ENCODE measurements at places on chromosomes 7 and 10.

- no peak for DNase-seq
Measured at GRCh38 chr10:17430647-17431355, 23.6 kb downstream of the ST8SIA6 start.

GRCh38 chr10:98855403-98856189 lies 380.1 kb downstream of the HPSE2 start:
- DNase-seq, result no peak

GRCh38 chr7:27250557-27251070 lies 8.0 kb downstream of the EVX1 start:
- no peak for DNase-seq

- no peak for DNase-seq
Measured at GRCh38 chr7:84589012-84589411, 394.4 kb upstream of the SEMA3A start.

GRCh38 chr10:117967149-117967650 lies 79.5 kb downstream of the RAB11FIP2 start:
- DNase-seq, result no peak

DNA sequence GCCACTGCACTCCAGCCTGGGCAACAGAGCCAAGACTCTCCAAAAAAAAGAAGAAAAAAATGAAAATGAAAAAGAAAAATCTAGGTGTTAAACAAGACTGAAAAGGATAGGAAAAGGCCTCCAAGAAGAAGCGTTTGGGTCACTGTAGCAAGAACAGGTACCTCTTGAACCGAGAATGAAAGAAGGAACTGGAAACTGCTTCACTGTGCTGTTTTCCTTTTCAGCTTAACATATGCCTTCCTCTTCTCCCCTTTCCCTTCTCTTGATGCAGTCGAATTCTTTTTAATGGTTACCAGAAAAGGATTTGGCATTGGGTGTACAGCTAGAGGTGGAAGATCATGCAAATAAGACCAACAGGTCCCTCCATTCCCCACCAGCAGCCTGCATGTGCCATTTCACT lies 28.1 kb downstream of the LRRC4 start:
- DNase-seq, result no peak

DNA sequence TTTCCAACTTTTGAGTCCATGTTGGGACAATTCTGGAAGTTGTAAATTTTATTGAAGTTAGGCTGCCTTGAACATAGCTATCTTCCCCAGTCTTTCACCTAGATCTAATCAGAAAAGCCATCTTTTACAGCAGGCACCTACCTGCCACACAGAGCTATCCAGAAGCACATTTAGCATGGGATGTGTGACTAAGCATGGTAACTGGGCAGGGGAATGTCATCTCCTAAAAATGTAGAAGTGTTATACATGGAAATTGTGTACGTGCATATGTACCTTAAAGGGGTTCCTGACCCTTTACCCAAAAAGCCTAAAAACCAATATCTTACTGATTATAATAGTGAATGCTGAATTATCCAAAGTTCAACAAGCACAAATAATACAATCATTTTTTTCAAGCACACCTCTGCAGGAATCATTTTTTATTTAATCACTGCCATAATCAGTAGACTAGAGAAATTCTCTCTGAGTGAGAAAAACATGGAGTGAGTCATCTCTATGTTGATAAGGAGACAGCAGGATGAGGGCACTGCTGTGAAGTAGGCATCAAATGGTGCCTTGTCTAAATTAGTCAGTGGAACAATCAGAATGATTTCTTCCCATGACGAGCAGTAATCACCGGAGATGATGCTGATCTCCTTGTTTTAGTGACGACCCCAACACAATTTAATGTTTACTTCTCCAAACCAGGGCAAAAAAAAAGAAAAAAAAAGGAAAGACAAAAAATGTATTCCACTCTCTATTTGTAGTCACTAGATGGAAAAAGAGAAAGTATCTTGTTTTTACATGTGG lies 75.9 kb downstream of the SORBS1 start:
- DNase-seq, result no peak

- no peak for DNase-seq
Measured at GRCh38 chr7:148262721-148263229, 327.8 kb upstream of the C7orf33 start.

DNA sequence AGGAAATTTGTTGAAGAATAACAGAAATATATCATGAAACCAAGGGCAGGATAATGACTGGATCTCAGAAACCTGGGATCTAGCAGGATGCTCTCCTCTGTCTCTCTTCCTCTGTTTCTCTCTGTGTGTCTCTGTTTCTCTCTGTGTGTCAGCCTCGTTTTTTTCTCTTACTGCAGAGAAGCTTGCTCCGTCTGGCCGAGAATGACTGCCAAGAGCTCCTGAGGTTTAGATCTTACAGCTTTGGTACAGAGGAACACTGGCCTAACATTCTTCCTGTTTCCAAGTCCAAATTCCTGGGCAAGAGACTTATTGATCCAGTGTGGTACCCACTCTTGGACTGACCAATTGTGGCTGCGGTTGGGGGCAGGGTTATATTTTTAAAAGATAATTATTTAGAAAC lies 564.0 kb downstream of the XPNPEP1 start:
- no peak for DNase-seq

DNA sequence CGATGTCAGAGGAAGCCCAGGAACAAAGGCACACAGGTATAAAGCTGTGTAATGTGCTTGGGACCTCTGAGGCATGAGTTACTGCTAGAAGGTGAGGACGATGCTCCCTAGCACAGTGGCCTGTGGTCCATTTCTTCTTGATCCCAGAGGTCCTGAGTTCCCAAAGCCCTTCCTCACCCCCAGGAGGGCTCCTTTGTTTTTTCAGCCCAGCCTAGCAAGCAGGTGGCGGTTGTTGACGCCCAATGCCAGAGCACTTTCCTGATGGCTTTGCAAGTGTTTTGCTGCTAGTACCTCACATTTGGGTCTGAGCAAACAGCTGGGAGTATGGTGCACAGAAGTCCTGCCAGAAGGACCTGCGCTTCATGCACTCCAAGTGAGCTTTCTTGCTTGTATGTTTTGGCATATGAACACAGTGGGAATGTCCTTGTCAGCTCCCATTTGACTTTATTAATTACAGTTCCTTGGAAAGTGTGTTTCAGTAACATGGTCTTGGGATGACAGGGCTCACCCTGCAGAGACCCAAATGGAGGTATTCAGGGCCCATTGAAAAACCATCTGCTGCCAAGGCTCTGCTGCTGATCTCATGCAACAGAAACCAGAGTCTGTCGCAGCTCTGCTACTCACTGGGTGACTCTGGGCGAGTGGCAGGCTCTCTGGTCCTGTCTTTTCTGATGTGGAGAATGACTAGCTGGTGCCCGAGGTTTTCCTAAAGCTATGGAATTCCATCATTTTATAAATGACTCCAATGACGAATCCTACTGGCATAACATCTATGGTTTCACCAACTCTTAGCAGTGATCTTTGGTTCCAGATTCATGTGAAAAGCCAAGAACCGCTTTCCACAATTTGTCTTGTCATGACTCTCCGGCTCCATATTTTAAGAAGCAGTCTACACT lies 134.9 kb downstream of the ARID5B start:
- no peak for DNase-seq

DNA sequence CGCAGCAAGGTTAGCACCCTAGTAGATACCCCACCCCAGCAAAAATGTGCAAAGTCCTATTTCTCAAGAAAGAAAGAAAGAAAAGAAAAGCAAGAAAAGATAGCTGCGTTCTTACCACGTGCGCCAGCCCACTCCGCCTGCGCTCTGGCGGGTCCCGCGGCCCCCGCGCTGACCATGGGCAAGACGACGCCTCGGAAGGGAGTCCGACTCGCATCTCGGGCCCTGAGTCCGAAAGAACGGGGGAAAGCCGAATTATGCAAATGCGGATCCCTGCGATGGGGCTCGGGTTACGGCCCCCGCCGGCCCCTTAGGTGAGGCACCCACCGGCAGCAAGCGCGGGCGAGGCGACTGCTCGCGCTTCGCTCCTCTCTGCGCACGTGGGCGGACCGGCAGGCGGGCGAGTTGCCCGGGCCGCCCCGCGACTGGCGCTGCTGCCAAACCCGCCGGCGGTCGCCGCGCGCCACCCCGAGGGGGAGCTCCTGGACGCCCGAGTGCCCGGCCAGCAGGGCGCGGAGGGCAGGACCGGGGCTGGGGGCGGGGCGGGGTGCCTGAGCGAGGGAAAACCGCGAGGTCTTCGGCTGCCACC lies 2.4 kb upstream of the EGR2 start:
- no peak for DNase-seq

DNA sequence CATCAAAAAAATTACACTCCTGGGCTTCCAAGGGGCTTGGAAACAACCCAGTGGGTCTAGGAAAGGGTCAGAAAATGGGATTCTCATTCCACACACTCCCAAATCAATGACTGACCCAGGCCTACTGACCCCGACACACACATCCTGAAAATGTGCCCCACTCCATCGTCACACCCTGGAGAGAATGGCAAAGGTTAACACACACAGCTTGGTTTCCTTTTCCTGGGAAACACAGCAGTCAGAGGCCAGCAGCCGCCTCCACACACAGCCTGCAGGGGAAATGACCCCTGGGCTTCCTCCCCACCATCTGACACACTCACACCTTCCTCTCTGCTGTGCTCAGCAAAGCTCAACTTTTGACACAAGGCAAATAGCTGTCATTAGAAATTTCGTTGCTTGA lies 42.9 kb downstream of the SH3PXD2A start:
- no peak for DNase-seq

- no peak for DNase-seq
Measured at GRCh38 chr7:50353894-50354595, 49.5 kb downstream of the IKZF1 start.

- DNase-seq, result no peak
Measured at GRCh38 chr10:95552679-95553342, 8.4 kb downstream of the SORBS1 start.

- DNase-seq, result no peak
Measured at GRCh38 chr7:131898418-131898817, 342.0 kb upstream of the PODXL start.

DNA sequence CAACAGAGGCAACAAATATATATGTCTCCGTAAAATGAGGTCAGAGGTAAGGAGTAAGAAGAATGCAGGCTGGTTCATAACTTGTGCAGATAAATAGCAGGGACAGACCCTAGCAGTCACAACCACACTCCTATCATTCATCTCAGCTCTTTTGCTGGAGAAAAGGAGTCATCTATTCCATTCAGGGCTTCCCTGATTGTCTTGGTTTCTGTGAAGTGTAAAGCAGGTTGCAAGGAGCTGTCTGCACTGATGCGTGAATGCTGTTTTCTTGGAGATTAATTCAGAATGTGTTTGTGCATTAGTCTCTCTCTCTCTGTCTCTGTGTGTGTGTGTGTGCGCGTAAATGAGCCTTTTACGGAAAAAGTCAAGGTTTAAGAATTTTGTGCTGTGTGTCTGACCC lies 643.3 kb upstream of the SORCS1 start:
- no peak for DNase-seq

DNA sequence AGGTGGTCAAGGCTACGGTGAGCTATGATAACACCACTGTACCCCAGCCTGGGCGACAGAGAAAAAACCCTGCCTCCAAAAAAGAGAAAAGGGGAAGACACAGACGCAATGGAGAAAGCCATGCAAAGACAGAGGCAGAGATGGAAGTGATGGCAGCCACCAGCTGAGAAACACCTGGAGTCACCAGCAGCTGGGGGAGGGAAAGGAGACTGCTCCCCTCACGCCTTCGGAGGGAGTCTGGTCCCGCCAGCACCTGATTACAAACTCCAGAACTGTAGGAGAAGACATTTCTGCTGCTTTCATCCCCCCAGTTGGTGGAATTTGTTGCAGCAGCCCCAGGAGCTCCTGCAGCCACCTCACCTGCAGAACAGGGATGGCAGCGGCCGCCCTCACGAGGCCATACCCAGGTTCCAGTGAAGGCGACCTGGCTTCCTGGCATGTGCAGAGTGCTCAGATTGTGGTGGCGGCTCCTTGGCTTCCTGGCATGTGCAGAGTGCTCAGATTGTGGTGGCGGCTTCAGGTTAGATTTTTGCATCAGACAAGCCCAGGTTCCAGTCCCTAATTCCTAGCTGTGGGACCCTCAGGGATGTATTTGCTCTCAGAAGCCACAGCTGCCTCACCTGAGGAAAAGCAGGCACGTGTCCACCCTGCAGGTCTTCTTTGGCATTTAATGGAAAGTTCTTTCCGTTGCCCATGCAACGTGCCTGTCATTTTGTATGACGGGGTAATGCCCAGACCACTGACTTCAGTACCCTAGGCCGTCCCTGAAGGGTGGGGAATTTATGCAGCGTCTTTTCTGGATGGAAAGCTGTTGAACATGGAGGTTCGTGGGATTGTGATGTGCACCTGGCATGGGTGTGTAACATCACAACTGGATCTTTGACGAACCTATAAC lies 182.9 kb downstream of the EBF3 start:
- DNase-seq, result no peak

DNA sequence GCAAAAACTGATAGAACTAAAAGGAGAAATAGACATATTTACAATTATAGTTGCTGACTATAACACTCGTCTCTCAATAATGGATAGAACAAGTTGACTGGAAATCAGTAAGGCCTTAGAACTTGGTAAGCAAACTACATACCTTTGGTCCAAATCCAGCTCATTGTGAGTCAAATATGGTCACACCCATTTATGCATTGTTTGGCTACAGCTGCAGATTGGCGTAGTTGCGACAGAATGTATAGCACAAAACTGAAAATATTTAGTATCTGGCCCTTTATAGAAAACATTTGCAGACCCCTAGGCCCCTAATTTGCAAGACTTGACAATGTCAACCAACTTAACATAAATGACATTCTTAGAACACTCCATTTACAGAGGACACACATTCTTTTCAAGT lies 103.6 kb upstream of the EGR2 start:
- DNase-seq, result no peak

DNA sequence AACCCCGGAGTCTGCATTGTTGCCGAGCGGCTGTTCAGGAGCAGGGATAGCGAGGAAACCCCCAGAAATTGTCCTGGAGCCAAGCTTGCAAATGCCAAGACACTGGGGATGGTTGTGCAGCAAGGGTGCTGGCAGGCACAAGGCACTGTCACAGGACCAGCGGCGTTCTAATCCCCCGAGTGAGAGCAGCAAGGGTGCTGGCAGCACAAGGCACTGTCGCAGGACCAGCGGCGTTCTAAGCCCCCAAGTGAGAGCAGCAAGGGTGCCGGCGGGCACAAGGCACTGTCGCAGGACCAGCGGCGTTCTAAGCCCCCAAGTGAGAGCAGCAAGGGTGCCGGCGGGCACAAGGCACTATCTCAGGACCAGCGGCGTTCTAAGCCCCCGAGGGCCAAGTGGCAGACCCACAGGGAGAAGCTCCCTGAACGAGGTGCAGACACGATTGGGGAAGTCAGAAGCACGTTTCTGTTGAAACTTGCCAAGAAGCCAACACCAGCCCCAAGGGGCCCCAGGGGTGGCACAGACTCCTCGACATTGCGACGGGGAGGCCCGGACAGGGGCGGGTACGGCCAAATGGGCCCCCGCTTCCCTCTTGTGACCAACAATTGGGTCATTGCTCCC lies 40.4 kb upstream of the INPP5A start:
- peak; percentile 4 for DNase-seq

- DNase-seq, result peak; percentile 20
Measured at GRCh38 chr7:105808703-105809590, 67.5 kb downstream of the ATXN7L1 start.

GRCh38 chr7:70426249-70426880 lies 705.6 kb upstream of the GALNT17 start:
- DNase-seq, result no peak

Measured in GF-D8 (cell line).